Activated naive CD4-positive, alpha-beta T cell treated with anti-CD3 and anti-CD28 coated beads, Interleukin-2, amount 50 U/mL, for 72 hours (primary cell): ENCODE measurements at places on chromosomes 6 and 20.

DNA sequence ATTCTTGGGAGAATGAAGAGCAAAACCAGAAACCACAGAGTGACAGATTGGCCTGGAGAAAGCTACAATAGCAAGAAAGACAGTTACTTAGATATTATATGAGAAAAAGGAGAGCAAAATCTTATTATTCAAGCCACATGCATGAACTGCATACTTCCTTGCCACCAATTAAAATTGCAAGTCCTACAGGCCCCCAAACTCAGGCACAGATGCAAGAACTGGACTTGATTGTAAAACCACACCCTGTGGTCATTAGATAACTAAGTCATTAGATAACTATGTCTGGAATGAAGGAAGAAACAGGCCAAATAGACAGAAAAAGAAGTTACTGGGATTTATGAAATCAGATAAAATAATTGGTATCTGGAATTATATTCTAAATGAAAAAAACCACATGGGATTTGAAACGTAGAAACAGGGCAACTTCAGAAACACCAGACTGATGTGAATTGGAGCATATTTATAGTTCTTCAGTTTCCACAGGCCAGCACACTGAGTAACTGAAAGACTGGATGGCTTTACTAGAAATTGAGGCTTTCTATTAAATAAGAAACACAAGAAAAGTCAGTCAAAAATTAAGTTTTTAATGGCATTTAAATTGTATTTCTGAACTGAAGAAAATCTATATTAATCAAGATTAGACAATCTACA is 49.4 kb upstream of the CARMIL1 start:
- DNase-seq: no peak

- no peak for DNase-seq
Measured at GRCh38 chr6:41193171-41193734, 7.7 kb downstream of the TREML2 start.

GRCh38 chr6:38730140-38730862 is 15.2 kb downstream of the DNAH8 start:
- no peak for DNase-seq

GRCh38 chr6:35058865-35059522 is 82.1 kb downstream of the TCP11 start:
- no peak for DNase-seq

DNA sequence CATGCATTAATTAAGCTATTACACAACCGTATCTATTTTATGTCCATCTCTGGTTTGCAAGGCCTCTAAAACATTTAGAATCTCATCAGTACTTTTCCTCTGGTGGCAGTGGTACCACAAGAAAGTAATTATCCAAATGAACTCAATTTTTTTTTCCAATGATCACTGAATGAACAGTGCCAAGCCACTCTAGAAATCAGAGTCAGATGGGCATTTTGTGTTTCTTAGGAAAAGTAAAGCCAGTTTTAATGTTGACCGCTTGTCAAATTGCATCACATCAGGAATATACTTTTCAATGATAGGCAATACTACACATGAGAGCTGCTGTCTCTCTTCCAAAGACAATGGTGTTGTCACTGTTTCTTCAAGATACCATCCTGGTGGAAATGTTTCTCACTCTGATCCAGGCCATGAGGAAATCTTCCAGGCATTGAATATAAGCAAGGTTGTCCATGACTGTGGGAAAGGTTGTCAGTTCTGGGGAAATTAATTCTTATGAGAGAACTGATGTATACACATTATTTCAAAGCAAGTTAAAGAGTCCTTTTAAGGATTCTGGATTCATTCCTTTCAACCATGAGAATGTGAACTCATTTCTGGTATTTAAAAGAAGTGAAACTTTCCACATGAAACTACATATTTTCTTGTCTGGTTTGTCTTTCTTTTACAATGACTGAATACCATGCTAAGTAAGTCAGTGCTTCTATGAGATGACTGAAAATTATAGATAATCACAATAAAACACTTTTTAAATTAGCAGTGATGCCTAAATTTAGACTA is 108.8 kb upstream of the TCF21 start:
- DNase-seq: no peak

- peak; percentile 46 for DNase-seq
Measured at GRCh38 chr20:36574366-36575135, 1.2 kb downstream of the TGIF2 start.

DNA sequence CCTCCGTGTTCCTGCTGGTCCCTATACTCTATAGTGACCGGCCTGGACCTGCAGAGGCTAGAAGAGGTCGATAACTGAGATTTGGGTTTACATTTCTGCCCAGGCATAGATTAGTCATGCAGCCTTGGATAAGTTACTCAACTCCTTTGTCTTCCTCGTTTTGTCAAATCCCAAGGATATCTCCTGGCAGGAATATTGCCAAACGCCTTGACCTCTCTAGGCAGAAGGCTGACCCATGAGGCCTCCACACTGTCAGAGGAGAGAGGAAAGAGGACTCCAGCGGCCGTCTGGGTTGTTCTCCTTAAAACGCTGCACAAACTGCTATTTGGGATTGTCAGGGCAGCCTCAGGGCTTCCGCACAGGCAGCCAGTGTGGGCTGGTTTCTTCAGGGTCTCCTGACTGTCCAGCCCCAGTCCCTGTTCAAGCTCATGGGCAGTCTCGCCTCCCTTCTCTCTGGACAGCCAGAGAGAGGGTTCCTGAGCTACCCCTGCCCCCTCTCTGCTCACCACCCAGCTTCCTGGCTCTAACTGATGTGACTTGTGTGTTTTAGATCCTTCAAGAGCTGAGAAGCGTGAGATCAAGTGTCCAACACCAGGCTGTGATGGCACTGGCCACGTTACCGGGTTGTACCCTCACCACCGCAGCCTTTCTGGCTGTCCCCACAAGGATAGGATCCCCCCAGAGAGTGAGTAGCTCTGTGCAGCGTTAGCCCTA is 44.7 kb upstream of the PCMTD2 start:
- no peak for DNase-seq

DNA sequence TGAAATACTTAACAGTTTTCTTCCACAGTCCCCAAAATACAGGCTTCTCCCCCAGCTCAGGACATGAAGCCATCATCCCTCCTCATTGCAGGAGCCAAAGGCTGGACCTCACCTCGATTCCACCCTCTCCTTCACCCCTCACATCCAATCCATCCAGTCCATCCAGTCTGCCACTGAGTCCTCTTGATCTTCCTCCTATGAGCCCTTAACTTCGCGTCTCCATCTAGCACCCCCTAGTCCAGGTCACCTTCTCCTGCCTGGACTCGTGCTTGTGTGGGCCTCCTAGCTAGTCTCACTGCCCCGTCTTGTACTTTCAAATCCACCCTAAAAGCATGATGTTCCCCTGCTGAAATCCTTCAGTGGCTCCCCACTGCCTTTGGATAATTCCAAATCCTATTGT is 3.3 kb downstream of the TRIB3 start:
- DNase-seq: no peak

DNA sequence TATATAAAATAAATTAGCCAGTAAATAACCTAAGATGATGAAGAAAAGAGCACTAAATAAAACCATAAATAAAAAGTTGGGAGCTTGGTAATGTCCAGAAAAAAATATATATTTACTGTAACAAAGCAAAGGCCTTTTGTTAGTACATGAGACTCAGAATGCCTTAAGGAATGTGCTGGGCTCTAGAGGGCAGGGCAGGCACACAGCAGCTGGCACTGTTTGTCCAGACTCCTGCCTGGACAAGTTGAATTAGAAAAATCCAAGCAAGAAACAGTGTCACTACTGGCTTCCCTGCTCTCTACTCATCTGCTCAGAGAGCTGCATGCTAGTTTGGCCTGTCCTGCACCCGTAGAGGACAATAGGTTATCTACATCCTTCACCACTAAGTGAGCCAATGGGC is 8.8 kb downstream of the DEFB129 start:
- no peak for DNase-seq

DNA sequence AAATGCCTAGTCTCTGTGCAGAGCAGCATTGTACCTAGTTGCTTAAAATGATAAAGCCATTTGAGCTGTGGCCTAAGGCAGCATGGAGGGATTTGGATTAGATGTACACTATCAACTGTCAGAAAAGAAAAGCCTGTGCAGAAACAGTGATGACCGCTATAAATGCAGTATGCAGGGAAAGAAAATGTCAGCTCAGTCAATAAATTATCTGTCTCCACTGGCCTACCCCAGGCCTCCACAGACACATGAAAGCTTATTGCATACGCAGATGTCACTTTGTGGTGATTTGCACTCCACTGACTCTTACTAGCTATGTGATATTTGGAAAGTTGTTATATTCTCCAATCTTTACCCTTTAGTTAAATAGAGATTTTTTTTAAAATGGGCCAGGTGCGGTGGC is 221.9 kb upstream of the OPRM1 start:
- no peak for DNase-seq

GRCh38 chr20:47950124-47950912 is 165.0 kb upstream of the SULF2 start:
- DNase-seq: no peak

GRCh38 chr6:14887986-14888574 is 357.8 kb upstream of the JARID2 start:
- DNase-seq: no peak

DNA sequence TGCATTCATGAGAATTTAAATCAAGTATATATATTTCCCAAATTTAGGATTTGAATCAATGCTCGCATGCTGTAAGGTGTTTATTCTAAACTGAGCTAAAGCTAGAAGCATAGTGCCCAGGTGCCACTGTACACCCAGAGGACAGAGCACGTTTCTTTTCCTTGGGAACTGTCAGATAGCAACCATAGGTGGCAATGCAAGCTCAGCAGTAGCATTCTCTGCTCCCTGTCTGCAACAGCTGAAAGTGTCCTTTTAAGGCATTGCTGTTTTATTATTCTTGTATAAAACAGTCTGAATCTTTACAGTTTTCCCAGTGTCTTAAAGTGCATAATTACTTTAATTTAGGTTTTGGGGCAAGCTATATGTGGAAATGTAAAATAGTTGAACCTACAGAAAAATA is 443.4 kb upstream of the MMS22L start:
- DNase-seq: no peak

GRCh38 chr6:49299279-49299678 is 163.8 kb downstream of the MMUT start:
- no peak for DNase-seq

DNA sequence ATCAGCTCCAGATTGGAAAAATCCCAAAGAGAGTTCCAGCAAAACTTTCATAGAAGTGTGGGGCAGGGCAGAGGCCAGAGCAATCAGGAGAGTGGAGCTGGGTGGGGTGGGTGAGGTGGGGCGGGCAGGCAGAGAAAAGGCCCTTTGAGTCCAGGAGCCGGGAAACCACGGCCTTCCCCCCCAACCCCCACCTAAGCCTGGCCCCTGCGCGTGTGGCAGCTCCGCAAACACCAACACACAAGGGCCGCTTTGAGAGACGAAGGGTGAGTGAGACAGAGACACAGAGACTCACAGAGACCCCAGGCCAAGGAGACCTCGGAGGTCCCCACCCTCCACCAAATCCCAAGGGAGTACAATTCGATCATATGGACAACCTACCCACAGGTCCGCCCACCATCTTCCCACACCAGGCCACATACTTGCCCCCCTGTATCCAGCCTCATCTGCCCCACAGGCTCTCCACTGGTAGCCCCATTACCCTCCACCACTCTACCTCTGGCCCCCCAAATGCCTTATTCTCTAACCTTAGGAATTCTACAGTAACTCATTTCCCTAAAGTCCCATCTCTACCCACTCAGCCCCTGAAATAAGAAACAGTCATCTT is 1.7 kb downstream of the COL11A2 start:
- no peak for DNase-seq

GRCh38 chr20:62671765-62672164 is 29.5 kb downstream of the SLCO4A1 start:
- DNase-seq: no peak

DNA sequence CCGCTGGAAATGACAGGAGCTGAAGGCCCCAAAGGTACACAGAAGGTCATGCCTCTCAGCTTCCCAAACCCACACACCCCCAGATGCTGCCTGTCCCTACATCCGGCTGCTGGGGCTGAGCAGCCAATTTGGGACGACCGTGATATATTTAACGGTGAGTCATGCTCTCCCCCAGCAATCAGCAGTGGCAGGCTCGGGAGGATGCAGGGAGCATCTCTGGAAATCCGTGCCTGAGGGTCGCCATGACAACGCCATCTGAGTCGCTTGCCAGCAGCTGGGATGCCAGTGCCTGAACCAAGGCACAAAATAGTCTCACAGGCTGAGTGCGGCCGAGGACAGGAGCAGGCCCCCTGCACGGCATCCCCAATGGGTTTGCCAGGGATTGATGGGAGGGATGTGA is 57.9 kb downstream of the KCNB1 start:
- DNase-seq: no peak

DNA sequence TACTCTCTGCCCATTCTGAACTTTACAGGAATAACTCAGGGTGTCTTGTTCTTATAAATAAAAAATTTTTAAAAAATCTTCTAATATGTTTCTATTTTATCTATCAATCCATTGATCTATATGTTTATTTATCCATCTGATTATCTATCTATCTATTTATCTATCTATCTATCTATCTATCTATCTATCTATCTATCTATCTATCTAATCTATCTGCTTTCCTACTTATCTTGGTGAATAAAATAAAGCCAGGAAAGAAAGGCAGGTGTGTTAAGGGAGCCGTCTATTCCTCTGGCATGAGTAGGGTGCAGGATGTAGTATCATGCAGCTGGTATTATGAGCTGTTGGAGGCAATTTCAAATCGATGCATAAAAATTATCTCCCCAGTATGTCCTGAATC is 153.0 kb downstream of the FOXA2 start:
- DNase-seq: no peak

DNA sequence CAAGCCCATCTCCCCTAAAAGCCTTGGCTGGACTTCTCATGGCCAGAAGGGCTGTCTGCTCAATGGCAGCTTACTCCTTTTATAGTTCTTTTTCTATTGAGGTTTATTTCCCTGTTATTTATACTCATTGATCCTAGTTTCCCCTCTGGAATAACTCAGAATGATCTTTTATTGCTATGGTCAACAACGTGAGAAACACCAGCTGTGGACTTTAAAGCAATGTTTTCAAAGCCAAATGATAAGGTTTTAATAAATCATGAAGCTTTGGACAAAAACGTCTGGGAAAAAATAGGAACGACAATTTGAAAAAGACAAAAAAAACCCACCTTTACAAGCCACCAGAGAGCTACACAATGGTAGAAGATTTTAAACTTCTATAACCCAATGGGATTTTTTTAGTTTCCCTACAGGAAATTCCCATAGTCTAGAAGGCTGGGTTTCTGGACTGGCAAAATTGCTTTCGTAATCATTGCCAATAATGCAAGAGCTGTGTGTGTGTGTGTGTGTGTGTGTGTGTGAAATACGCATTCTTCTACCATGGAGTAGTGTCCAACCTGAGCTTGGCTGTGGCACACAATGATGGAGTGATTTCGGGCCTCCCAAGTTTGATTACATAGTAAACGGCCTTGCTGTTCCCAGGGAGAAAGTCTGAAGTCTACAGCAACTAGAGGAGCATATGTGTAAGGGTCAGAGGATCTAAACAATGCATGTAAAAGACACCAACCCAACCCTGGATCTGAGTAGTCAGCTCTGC is 396.0 kb downstream of the SYNE1 start:
- no peak for DNase-seq

- no peak for DNase-seq
Measured at GRCh38 chr6:2706558-2706957, 44.2 kb downstream of the MYLK4 start.
